ENCODE measurements at places on chromosomes 7 and 10.
A peak's percentile ranks its signal among the peaks of the same experiment; 100 is the strongest.

DNA sequence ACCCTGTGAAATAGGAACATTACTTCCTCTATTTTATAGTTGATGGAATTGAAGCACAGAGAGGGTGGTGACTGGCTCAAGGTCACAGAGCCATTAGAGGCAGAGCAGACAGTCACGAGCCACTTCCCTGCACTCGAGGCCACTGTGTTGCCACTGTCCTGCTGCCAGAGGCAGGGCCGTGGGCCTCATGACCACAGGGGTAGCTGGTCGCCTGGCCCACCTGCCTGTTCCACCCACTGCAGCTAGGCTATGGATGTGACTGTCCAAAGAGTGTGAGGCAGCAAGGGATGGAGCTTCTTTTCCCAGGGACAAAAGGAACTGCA, 38.2 kb downstream of the RPS24 start:
- DNase-seq = no peak

GRCh38 chr7:85866540-85866939, 679.7 kb upstream of the SEMA3D start:
- no peak for DNase-seq

DNA sequence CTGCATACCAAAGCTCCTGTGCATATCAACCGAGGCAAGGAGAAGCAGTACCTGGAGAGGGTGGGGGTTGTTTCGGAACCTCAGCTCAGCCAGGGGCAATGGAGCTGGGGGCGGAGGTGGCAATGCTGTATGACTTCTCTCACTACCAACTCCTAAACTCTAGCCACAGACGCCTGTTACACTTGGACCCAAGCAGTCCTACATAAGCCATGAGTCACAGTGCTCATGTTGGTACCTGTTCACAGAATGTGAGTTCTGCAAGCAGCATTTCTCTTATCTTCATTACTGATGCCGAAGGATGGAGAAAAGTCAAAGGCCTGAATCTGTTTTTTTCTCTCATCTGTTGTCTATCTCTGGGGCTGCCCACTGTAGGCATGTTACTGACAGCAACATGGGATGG, 3.2 kb upstream of the RAB18 start:
- no peak for DNase-seq

DNA sequence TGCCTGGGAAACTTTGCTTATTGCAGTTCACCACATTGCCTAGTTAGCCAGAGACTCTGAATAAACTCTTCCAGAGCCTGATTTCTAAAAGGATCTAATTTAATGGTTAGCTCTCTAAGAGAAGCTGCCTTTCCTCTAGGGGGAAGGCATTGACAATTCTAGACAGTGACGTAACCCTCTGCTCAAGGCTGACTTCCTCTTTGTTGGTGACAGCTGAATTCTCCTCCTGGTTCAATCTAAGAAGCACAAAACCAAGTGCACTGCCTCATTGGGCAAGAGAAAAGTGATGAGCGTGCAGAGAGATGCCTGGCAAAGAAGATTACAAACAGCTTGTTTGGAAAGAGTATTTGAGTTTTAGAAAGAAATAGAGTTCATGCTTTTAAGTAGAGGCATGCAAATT, 102.7 kb downstream of the MACC1 start:
- DNase-seq = peak; percentile 1

- no peak for DNase-seq
These were observed 741.7 kb upstream of the GALNT17 start for GRCh38 chr7:70390251-70390650.

DNA sequence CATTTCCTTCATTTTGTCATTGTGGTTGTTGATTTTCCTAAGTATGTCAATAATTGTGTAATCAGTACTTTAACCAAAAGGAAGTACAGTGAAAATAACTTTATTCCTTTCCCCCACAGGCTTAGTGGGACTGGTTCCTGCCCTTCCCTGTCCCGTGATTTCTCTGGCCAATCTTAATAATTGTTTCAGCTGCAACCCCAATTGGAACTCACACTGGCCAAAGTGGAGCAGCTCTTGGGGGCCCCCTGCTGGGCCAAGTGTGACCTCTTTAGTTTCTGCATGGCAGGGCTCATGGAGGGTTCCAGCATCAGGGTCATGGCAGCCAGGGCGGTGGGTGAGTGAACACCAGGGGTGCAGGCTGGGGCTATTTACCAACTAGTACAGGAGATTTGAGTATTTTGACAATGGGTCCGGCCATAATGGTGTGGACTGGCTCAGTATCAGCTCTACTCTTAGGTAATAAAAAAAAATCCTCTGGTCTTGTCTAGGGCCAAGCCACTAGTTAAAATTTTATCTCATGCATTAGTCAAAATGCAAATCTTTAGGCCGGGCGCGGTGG, 31.7 kb downstream of the CYCS start:
- DNase-seq = peak; percentile 58

DNA sequence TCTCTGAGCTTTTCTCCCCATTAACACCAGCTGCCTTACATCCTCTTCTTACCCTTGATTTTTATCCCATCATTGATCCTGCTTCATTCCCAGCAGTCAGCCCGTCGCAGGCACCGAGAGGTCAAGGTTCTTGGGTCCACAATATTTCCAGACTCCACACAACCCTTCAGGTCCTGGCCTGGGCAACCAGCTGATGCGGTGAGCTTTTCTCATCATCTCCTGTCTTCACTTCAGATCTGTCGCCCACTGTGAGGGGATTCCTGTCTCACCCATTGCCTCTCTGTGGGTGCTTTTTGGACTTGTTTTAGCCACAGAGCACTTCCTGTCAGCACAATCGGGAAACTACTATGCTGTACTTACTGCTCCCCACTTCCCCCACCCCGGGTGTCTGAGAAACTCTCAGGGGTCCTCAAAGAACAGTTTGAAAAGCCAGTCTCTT, 8.4 kb upstream of the PVRIG start:
- peak; percentile 31 for DNase-seq

DNA sequence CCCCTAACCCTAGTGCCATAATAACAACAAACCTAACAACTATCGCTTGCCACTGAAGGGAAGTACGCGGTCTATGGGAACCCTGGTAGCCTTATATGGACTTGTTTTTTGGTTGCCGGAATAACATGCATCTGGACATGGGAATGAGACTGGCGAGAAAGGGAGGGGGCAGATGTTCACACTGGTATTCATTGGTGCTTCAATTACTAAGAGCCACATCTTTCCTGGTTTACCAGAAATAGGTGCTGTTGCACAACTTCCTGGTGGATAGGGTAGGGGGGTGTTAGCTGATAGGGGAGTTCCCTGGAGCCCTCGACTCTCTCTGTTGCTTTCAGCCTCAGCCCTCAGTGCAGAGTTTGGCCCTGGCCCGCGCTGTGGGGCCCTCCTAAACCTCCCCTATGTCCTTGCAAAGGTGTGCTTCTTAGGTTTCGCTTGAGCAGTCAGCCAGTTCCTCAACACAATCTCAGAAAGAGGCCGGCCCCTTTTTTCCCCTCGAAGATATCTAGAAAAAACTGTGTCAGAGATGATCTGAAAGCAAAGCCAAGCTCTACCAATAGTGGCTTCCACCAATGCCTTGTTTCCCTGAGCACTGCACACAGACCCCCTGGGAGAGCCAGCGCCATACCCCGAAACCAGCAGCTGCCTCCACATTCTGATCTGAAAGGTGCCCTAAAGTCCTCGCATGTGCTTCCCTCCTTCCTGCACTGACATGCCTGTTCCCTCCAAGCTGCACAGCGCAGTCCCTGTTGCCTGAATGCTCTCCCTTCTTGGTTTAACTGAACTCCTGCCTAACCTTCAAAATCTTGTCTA, 13.5 kb downstream of the TBXAS1 start:
- DNase-seq = no peak
